Activated CD4-positive, CD25-positive, alpha-beta regulatory T cell treated with anti-CD3 and anti-CD28 coated beads, Interleukin-2, amount 50 U/mL, for 16 hours (primary cell): ENCODE measurements at places on chromosomes 11 and 22.

DNA sequence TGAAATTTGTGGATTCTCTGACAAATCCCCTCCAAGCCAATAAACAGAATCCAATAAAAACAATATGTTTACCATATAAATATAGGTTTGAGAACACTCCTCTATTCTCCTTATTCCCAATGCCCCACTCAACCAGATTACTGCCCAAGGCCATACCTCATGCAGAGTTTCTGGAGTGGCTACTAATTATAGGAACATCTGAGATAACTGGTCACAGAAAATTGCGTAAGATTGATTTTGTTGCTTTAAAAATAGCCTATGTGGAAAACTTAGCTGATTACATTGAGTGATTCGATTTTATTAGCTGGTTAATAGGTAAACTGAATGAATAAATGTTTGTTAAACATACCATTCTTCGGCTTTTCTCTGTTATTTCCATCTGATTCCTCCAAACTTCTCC is 48.0 kb downstream of the ME3 start:
- no peak for DNase-seq

DNA sequence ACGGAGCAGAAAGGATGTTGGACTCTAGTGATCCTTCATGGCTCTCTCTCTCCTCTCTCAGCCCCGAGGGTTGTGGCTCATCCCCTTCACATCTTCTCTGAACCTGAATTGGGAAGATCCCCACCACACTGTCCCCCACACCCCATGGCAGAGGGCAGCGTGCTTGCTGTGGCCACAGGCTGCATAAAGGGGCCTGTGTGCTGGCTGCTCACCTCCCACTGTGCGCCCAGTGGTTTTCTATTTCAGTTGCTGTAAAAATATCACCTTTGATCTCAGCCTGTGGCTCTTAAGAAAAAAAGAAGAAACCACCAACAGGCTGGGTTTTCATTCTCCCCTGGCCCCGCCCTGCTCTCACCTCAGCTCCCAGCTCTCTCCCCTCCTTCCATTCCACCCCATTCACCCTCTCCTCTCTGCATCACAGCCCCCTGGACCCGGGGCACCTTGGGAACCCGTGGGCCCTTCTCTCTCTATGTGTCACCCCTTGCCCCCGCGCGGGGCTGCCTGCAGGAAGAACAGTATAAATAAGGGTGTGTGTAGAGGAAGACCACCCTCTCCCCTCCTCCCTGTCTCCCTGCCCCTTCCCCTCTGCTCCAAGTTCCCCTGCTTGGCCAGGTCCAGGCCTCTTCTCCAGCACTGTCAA is 25.8 kb upstream of the WNT11 start:
- DNase-seq = no peak

- DNase-seq = no peak
Measured at GRCh38 chr11:55669376-55669775, 7.4 kb downstream of the OR4C6 start.

- DNase-seq = no peak
Measured at GRCh38 chr22:39185601-39186012, 33.1 kb upstream of the CBX7 start.

DNA sequence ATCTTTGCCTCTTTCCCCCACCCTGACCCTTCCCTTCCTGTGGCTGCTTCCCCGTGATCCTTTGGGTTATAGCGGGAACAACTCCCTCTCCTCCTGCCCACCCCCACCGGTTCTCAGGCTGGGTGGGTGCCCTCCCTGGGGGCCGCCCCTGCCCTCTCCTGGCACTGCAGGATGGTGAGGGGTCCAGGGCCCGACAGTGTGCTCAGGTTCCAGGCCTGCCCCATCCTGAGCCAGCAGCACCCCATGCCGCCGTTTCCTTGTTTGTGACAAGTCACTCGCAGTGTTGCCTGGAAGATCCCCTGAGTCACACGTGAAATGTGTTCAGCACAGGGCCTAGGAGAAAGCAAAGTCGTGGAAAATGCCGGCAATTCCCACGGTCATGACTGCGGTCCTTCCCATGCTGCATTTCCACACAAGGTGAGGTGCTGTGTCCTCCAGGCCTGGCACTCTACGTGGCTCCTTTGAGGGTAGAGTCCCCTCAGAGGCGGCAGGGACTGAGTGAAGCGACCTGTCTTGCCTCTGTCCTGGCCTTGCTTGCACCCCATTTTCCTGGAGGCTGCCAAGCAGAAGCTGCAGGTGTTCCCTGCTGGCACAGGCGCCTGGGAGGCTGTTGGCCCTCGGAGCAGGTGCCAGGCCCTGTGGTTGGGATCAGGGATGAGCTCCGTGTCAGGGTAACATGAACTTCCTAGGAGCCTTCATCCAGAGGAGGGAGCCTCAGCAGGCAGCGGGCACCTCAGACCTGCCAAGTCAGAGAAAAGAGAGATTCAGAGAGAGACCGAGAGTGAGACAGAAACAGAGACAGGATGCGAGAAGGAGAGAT is 80.5 kb upstream of the LINC01488 start:
- DNase-seq = no peak

DNA sequence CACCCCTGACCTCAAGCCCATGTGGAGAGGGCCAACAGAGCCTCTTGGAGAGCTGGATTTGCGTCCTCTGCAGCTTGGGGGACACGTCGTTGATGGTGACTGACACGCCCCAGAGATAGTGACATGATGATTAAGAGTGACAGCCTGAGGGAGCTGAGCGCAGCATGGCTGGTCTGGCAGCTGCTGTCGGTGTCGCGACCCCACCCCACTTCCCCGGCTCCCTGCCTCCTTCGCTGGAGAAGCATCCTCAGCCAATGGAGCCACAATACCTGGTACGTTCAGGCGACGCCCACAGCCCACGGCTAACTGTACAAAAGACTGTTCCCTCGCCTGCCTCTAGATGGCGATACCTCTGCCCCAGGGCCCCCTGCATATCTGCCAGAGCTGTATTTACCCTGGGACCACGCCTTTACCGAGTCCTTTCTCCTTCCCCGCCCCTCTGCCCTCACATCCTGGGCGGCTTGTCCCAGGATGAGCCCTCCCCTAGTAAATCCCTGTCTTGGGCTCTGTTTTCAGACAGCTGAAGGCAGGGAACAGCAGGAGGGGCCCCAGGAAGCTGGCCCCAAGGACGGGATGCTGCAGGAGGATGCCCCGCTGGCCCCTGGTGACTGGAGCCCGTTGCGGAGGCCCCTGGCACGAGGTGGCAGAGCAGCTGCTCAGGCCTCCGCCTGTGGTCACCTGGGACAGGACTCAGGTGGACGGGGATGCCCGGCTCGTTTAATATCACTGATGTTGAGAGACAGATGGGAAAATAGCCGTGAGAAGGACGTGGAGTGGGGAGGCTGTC is 90.6 kb downstream of the RPS6KA4 start:
- DNase-seq = peak; percentile 46

GRCh38 chr22:17434856-17435255 is 65.6 kb downstream of the CECR2 start:
- no peak for DNase-seq

DNA sequence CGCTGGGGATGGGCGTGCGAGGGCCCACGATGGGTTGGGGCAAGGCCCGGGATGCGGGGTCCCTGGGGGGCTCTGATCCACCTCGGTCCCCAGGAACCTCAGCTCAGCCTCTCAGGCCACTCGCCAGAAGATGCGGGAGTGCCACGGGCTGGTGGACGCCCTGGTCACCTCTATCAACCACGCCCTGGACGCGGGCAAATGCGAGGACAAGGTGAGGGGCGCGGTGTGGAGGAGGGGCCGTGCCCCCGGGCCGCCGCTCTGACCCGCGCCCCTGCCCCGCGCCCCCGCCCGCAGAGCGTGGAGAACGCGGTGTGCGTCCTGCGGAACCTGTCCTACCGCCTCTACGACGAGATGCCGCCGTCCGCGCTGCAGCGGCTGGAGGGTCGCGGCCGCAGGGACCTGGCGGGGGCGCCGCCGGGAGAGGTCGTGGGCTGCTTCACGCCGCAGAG is 6.3 kb downstream of the PKP3 start:
- no peak for DNase-seq

- DNase-seq = no peak
Measured at GRCh38 chr22:24027389-24027975, 16.4 kb downstream of the CABIN1 start.

GRCh38 chr22:47195156-47195483 is 432.7 kb downstream of the TBC1D22A start:
- no peak for DNase-seq

DNA sequence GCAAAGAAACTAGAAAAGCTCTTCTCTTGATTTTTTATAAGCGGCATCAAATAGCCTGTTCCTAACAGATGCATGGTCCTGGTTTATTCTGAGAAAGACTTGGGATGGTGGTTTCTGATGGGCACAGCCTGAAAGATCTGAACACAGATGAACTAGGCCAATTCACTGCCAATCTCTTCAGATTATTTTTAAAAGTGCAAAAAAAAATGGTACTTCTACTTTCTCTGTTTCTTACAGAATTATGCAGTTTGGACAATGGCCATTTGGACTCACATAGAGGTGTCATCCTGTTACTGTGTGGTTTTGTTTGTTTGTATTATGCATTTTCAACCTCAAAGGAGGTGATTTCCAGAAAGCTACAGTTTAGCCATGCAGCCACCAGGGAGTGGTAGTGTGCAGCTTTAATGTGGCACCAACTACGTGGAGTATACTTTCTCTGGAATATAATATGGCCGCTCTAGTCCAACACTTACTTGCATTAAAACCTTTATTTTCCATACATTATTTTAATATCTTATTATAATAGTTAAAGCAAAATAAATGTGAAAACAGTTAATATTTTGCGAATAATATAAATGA is 469.8 kb upstream of the KIRREL3 start:
- DNase-seq = no peak
